ENCODE measurements at places on chromosomes 2 and 18. TPM values are rescaled to one million over a fixed set of nuclear protein-coding genes. Genes with fewer than 3 reads are reported as not detected.

OTOS gene
- total RNA-seq, result not detected

ASPRV1 gene
- total RNA-seq, result 0.56 TPM

CD226 gene
- total RNA-seq, result 8.3 TPM

RASGRP3 gene
- 205 TPM for total RNA-seq

- DNase-seq, result no peak
Observed at GRCh38 chr18:49744376-49745008, 68.8 kb downstream of the ACAA2 start.

GPR155 gene
- 2.8 TPM for total RNA-seq

DNA sequence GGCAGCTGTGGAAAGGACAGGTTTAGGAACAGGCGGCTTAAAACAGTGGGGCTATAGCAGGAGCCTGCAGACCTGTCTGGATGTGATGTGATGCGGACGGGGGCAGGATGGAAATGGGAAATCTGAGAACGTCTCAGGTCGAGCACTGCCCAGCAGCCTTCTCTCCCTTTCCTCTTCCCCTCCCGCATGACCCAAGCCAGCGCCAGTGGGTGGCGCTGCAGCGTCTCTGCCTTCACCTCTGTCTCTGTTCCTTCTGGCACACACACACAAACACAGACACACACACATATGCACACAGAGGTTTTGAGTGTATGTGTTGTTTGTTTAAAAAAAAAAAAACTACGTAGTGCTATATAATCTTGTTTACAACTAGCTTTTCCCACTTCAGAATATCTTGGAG lies 82.0 kb upstream of the SLC66A3 start:
- no peak for DNase-seq

DNA sequence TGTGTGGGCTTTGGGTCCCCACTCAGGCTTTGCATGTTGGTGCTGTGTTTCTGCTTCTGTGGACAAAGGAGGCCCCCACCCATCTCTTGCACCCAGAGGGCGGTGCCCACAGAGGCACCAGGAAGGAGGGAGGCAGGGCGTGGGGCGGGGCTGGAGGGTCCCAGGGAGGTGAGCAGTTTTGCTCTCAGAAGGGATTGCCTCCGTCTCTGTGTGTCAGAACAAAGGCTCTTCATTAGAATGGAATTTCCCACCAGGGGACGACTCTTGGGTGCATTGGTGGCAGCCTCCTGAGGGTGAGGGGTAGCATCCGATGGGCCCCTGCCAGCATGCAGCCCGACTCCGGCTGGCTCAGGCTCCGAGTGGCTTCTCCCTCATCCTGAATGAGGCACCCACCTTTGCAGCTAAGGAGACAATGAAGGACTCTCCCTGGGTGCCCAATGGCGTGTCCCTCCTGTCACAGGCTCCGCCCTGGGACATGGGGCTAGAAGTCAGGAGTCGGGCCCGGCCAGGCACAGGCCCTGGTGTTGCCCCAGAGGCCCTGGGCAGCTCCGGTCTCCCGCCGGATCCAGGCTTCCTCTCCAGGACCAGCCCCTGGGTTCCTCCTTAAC lies 7.0 kb upstream of the ERFE start:
- DNase-seq, result no peak

RGPD3 gene
- 0.27 TPM for total RNA-seq

DNA sequence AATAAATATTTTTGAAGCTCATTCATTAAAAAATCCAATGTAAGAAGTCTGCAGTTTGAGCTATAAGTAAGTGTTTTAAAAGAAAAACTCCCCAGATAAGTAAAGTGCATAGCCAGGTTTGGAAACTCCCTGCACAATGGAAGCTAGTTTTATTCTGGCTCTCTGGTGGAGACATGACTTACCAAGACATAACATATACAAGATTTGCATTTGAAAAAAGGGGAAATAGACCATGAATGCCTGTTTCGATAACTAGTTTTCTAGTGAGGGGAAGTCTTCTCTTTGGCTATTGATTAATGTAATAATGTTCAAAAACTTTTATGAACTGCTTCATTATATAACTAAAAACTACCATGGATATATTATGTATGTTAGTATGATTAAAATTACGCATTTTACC lies 435.2 kb downstream of the ARHGAP15 start:
- DNase-seq, result no peak

ALLC gene
- not detected for total RNA-seq

GRCh38 chr2:159573846-159574606 lies 42.3 kb downstream of the BAZ2B start:
- DNase-seq, result no peak

RSAD2 gene
- total RNA-seq, result 0.67 TPM

DNA sequence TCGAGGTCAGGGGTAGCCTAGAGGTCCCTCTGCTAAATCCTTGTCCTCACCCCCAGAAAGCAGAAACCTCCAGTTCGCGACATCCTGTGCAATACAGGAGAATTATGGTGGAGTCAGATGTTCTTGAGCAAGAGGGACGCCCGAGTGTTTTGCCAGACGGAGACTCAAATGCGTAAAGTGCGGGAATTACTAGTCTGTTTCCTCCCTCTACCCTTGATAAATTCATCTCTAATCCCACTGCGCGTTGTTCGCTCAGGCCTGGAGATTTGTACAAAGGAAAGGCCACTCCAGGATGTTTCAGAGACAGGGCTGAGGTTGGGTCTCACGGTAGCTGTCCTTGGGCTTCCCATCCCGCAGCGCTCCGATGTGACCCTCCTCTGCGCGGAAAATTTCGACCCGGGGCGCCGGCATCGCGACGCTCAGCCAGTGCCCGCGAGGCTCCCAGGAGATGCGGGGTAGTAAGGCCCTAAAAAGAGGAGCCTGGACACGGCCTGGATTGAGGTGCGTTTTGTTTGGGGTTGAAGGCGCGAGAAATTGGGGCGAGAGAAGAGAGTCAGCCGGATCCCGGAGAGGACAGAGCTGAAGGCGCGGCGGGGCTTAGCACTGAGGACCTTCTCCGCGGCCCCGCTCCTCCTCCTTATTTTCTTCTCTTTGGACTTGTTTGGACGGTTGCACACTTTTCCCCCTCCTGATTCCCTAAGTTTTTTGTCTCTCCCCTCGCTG lies 2.6 kb upstream of the NEUROD1 start:
- no peak for DNase-seq

- DNase-seq, result no peak
Observed at GRCh38 chr2:15975676-15976075, 35.3 kb downstream of the MYCN start.

DNA sequence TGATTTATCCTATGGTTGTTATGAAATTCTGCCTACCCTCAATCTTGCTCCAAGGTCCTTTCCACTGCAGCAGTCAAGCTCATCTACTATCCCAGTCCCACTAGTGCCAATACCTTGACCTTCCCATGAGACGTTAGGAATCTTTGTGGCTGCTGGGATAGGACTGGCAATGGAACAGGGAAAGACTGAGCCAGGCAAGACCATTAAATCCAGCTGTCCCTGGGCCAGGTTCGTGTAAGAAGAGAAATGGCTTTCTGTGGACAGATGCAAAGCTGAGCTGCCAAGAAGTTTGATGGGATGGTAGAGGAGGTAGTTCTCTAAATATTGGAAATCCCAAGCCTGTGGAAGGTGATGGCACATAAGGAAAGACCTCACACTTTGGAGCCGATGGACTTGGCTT lies 50.1 kb upstream of the TMEM17 start:
- DNase-seq, result no peak

GRCh38 chr2:23624378-23624777 lies 239.4 kb downstream of the KLHL29 start:
- DNase-seq, result no peak

FASTKD2 gene
- 29.1 TPM for total RNA-seq

GALR1 gene
- total RNA-seq, result not detected
